ENCODE measurements at places on chromosomes 12 and 14.

GRCh38 chr12:96907671-96908422 is 790 bp downstream of the NEDD1 start:
- peak; percentile 33 for DNase-seq

DNA sequence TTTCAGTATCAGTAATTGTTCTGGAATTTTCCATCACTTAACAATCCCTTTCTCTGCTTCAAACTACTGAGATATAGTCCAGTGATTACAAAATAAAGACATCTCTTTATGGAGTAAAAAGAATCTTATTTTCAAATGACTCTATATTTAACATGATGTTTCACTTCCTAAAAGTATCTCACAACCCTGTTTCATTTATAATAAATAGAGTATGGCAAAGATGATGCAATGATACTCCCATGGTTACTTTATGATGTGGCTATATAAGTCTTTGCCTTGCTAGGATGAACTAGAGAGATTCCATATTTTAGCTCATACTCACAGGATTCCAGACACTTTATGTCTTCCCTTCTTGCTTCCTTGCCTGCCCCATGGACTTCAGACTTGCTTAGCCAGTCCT is 953.5 kb upstream of the MDGA2 start:
- DNase-seq: no peak

- no peak for DNase-seq
Measured at GRCh38 chr12:89947437-89948270, 239.0 kb upstream of the ATP2B1 start.

GRCh38 chr12:93896427-93896826 is 219.3 kb downstream of the CRADD start:
- no peak for DNase-seq

- no peak for DNase-seq
Measured at GRCh38 chr14:96162265-96162664, 42.4 kb upstream of the BDKRB2 start.

DNA sequence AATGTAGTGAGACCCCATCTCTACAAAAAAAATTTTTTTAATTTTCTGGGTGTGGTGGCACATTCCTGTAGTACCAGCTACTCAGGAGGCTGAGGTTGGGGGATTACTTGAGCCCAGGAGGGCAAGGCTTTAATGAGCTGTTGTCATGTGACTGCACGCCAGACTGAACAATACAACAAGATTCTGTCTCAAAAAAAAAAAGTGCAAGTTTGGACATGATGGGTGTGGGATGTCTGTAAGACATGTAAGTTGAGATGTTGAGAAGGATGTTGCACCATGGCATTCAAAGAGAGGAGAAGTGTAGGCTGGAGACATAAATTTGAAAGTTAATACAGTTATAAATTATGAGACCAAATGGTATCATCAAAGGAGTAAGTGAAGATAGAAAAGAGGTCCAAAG is 23.5 kb downstream of the YEATS4 start:
- DNase-seq: no peak

GRCh38 chr12:76674669-76675315 is 89.1 kb upstream of the ZDHHC17 start:
- DNase-seq: no peak

GRCh38 chr14:33539918-33540357 is 410.9 kb downstream of the EGLN3 start:
- DNase-seq: no peak

GRCh38 chr14:22168092-22168955 is 420.7 kb downstream of the DAD1 start:
- DNase-seq: no peak

GRCh38 chr12:31440134-31440533 is 114.2 kb upstream of the SINHCAF start:
- no peak for DNase-seq

DNA sequence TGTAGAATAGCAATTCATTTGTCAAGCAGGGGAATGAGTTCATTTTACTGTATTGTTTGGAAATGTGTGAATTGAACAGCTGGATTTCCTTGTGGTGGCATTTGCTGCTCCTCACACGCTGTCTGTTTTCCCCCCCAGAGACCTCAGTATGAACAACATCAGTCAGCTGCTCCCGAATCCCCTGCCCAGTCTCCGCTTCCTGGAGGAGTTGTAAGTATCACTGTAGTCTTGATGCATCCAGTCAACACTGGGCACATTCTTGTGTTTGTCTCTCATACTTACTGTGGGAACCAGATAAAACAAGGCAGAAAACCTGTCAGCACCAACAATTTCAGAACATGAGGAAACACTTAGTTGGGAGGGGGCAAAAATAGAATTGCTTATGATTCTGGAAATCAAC is 64.9 kb downstream of the LGR5 start:
- no peak for DNase-seq

- no peak for DNase-seq
Measured at GRCh38 chr12:93784339-93785086, 107.3 kb downstream of the CRADD start.

DNA sequence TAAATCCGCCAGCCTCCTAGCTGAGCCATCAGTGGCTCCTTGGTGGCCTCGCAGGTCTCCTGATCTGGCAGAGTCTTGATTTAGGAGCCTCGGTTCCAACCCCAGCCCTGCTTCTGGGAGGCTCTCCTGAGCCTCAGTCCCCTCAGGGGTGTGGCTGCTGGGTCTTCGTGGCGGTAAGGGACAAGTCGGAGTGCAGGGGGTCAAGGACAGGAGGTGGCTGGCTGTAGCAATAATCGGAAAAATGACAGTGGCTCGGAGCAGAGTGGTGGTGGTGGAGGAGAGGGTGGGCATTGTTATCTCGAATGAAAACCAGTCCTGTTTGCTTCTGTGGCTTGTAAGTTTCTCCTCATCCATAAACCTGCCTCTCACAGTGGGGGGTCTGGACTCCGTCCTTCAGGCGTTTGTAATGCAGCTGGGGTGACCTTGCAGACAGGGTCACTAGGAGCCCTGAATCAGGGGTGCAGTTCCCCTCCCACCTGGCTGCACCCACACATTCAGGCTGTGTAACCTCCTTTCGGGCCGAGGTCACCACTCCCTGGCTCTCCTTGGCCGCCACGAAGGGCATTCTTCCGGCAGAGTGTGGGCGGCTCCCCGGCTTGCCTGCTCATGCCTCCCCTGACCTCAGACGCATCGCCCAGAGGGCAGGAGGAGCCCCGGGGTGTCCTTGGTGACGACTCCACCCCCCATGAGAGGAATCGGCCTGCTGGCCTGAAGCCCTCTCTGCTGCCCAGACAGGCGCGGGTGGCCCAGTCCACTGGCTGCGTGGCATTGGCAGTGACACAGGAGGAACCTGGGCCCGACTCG is 8.1 kb downstream of the BCL7A start:
- DNase-seq: no peak

DNA sequence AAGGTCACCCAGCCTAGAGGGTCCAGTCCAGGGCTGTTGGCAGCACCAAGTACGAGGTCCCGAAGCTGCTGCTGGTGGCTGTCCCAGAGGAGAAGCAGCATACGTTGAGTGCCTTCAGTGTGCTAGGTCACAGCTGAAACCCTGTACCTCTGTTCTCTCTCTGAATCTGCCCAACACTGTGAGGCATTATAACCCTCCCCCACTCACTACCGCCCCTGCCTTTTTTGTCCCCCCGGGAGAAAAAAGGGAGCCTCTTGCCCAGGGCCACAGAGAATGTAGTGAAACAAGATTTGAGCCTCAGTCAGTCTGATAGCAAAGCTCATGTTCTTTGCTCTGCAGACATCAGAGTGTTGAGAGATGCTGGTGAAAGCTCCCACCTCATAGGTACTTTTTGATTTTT is 53.4 kb downstream of the PPP2R5C start:
- no peak for DNase-seq

GRCh38 chr12:480831-481816 is 21.4 kb downstream of the B4GALNT3 start:
- no peak for DNase-seq

GRCh38 chr12:117333331-117333881 is 28.0 kb downstream of the NOS1 start:
- no peak for DNase-seq

DNA sequence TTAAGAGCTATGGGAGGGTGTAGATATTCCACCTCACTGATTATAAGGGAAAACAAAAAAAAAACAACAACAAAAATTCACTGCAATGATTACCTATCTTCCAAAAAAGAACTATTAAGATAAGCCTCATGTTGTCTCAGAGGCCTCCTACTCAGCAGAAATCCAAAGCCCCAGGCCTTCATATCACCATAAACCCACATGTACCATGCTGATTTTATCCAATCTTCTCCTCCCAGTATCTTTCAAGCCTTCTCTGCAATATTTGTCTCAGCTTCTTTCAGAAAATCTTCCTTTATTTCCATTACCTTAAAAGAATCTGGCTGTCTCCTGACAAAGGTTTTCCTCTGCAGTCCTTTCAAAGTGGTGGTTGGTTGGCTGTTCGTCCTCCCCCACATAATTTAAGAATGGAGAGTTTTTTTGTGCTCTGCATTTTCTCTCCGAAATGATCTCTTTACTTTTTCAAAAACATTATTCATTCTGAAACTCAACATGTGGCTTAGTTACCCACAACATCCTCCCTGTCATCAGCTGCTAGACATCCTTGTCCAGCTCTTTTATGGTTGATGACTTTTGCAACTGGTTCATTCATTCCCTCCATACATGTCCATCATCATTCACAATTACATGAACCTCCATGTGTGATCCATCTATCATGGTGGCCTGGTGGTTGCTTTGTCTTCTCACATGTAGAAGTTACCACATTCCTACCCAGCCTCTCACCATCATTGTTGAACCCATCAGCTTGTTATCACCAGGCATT is 2.9 kb upstream of the EPYC start:
- no peak for DNase-seq

DNA sequence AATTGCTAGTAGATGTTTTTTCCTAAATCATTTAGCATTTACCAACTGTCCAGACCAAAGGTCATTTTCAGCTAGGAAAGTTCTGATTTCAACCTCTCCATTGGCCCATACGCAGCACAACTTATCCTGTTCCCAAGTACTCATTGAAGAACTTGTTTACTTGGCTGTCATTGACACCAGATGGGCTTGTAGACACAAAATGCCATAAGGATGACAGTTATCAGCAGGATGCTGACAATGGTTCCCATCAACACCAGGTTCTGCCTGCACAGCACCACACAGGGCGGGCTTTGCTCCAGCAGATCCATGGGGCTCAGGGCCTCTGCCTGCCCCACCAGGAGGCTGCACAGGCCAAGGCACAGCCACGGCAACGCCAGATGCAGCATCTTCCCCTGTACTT is 36.5 kb upstream of the TMPRSS12 start:
- DNase-seq: no peak

- DNase-seq: no peak
Measured at GRCh38 chr12:59874781-59875180, 279.0 kb downstream of the SLC16A7 start.

GRCh38 chr12:106416273-106416672 is 58.7 kb downstream of the POLR3B start:
- no peak for DNase-seq

DNA sequence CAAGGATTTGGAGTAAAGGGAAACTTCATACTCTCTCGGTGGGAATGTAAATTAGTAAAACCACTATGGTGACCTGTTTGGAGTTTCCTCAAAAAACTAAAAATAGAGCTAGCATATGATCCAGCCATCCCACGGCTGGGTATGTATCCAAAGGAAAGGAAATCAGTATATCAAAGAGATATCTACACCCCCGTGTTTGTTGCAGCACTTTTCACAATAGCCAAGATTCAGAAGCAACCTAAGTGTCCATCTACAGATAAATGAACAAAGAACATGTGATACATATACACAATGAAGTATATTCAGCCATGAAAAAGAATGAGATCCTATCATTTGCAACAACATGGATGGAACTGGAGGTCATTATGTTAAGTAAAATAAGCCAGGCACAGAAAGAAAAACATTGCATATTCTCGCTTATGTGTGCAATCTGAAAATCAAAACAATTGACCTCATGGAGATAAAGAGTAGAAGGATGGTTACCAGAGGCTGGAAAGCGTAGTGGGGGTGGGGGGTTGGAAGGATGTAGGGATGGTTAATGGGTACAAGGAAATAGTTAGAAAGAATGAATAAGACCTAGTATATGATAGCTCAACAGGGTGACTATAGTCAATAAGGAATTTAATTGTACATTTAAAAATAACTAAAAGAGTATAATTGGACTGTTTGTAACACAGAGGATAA is 468.0 kb downstream of the BCAT1 start:
- DNase-seq: no peak

- no peak for DNase-seq
Measured at GRCh38 chr12:123269395-123269892, 2.2 kb downstream of the CDK2AP1 start.

DNA sequence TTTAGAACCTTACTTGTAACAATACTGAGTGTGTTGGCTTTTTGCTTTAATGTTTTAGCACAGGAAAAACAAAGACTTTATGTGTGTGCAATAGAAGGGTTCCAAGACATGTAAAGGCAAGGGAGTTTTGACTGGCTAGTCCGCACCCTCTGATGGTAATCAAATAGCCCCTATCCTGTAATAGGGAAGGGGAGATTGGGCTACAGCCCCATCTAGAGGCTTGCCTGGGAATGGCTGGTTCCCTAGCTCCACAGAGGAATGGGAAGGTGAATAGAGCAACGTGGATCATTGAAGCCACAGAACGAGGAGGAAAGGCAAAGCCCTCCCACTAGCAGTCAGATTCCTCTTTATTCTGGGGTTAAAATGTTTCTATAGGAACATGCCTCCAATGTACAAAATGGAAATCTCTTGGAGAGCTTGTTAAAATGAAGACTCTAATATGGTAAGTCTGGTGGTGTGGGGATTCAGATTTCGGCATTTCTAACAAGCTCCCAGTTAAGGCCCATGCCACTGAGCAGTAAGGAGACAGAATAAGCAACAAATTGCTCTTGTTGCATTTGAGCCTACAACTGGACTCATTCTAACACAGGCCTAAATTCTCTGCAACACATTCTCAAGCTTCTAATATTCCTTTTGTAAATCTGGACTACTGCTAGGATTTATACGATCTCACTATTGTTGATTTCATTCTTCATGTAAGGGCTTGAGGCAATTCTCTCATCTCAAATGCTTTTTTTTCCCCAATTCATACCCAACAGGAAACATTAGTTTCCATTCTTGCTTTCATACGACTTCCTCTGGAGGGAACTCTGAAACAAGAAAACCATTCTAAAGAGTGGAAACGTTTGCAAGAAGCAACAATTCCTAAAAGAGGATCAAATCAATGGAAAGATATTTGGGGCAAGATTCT is 57.1 kb downstream of the NIN start:
- peak; percentile 47 for DNase-seq

- no peak for DNase-seq
Measured at GRCh38 chr12:53924521-53925405, 13.9 kb upstream of the HOXC13 start.

DNA sequence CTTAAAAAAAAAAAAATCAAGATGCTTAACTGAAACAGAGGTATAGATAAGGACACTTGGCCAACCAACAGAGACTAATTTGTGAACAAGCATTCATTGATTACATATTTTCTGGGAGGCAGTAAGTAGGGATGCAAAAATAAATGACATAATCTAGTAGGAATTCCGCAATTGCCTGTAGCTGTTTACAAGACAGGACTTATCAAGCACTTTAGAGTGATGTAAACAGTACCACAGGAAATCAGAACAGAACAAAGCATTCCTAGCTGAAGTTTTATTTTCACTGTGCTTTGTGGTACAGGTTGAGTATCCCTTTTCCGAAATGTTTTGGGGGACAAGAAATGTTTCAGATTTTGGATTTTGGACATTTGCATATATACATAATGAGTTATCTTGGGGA is 68.2 kb upstream of the FGD4 start:
- no peak for DNase-seq
